ENCODE measurements at places on chromosomes 5 and 9.

- no peak for DNase-seq
Observed at GRCh38 chr5:10707198-10708142, 53.6 kb downstream of the DAP start.

DNA sequence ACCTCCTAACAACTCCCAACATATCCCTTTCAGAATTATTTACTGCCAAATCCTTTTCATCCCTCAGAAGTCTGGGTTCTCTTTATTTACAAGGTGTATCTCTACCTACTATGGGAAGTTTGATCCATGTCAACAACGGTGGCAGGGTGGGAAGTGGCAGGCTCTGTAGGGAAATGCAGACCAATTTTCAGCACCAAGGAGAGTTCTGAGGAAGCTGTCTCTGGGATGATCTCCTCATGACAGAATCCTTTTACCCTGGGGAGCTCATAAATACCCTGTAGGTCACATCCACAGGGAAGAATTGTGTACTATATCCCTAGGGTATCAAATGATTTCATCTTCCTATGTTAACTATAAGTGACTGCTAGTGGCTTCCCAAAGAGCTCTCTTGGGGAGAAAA is 107.8 kb upstream of the NEK6 start:
- no peak for DNase-seq

DNA sequence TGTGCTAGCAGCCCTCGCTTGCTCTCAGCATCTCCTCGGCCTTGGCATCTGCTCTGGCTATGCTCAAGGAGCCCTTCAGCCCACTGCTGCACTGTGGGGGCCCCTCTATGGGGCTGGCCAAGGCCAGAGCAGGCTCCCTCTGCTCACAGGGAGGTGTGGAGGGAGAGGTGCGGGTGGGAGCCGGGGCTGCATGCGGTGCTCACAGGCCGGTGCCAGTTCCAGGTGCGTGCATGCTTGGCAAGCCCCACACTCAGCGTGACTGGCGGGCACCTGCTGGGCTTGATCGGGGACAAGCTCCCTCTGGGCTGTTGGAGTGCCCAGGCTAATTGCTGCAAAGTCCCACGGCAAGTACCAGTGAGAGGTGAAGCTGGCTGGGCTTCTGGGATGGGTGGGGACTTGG is 170.5 kb downstream of the TRIM36 start:
- DNase-seq: no peak

DNA sequence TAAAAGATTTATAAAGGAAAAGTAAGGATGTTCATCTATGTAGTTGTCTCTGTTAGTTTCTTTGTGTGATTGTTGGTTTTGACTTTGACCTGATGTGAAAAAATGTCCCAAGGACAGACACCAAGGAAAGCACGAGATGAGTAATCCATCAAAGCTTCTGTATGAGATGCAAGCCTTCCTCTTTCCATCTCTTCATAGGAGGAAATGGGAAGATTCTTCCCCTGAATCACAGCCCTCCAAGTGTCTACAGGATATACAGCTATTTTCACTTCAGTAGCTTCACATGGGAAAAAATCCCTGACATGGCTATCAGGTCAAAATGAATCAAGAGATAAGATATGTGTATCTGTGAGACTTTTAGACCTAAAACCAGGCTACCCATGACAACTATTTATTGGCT is 29.0 kb upstream of the CEMIP2 start:
- DNase-seq: no peak

DNA sequence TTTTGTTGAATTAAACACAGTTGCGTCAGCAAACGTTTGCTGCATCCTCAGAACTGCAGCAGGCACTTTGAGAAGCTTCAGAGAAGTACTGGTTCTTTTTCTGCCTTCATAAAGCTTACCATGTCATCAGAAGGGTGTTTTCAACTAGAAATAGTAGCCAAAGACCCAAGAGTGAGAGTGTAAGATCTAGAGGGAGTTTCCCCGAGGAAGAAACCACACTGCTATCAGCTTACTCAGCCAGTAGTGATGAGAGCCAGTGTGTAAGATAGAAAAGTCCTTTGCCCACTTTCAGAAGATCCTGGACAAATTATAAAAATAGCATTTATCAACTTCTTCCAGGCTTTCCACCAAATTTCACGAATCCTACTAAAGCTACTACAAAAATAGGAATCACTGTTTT is 154.5 kb downstream of the PAPPA start:
- no peak for DNase-seq

- peak; percentile 81 for DNase-seq
Observed at GRCh38 chr9:89522261-89522958, 24.5 kb upstream of the SEMA4D start.

DNA sequence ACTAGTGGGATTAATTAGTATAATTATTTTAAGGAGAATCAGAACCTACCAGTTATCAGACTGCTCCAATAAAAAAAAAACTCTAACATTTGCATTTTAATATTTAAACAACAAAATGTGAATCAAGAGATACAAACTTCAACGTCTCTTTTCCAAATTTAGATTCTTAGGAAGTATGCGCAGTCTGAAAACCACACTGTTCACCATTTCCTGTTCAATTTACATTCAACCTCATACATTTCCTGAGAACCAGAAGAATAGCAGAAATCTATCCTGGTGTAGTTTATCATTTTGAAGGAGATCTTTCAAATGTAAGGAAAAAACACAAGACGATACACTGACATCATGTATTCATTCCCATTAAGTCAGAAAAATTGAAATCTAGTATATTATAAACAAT is 869.2 kb downstream of the EFNA5 start:
- DNase-seq: no peak

DNA sequence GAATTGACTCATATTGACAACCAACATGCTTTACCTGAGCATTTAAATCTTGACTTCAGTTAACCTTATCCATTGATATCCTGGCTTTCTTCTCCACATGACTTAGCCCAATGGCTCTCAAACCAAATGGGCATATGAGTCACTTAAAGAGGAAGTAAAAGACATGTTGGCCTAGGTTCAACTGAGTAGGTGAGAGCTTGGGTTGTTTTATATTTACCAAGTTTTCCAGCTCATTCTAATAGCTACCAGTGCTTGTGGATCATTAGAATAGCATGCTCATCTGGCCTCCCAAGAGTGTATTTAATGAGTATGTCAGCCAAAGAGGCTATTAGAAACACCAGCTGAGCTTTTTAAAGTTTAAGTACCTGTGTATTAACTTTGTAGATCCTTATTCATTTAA is 1049.0 kb downstream of the PTPRD start:
- DNase-seq: no peak

All from activated T-cell treated with anti-CD3 and anti-CD28 coated beads, Interleukin-2, amount 50 U/mL, for 72 hours (primary cell).